ENCODE measurements at places on chromosomes 3 and 15. TPM values are rescaled to one million over a fixed set of nuclear protein-coding genes. Genes with fewer than 3 reads are reported as not detected.

The CCK gene
- total RNA-seq, result not detected

The ALG1L2 gene
- 3.0 TPM for total RNA-seq

The ITGB5 gene
- total RNA-seq, result 1.8 TPM

The ITIH3 gene
- 0.23 TPM for total RNA-seq

The ANKUB1 gene
- not detected for total RNA-seq

The IGSF11 gene
- 0.54 TPM for total RNA-seq

The CHL1 gene
- total RNA-seq, result 0.18 TPM

The TTLL13 gene
- total RNA-seq, result 0.47 TPM

The SCG3 gene
- total RNA-seq, result 0.16 TPM

The SCN11A gene
- total RNA-seq, result 0.08 TPM

GRCh38 chr3:135918600-135918999 is 46.9 kb upstream of the PPP2R3A start:
- DNase-seq, result no peak

DNA sequence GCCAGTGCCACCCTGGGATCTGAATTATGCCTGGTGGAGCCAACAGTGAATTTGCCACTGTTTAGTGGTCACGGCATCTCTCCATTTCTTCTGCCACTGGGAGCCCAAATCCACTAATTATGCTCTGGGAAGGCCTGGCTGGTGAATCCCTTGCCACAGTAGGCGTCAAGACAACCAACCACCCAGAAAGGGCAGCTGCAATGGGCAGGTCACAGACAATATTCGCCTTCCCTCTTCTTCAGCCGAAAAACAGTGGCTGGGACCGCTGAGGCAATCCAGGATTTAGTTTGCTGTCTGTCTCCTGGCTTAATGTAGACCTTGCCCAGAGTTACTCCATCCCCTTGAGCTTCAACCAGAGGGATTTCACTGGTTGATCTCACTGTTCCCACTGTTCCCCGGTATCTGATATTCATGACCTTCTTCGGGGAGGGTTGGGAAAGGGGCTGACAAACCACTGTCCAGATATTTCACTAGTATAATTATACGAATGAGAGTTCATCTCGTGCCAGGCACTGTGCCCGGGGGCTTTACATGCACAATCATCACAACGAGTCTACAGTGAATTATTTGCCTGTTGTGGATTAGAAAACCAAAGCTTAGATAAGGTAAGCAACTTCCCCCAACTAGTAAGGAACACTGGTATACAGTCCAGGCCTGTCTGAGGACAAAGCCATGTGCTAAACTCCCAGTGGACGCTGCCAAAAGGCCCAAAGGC is 49.9 kb upstream of the RAB6B start:
- no peak for DNase-seq

GRCh38 chr15:80712956-80713355 is 17.8 kb downstream of the ABHD17C start:
- DNase-seq, result no peak

GRCh38 chr3:152056481-152056880 is 183.0 kb downstream of the SUCNR1 start:
- no peak for DNase-seq

- DNase-seq, result no peak
Observed at GRCh38 chr3:8573342-8573926, 71.2 kb downstream of the SSUH2 start.

GRCh38 chr3:11154953-11155325 is 646 bp downstream of the HRH1 start:
- DNase-seq, result no peak

- no peak for DNase-seq
Observed at GRCh38 chr15:50126072-50126471, 7.0 kb upstream of the ATP8B4 start.

DNA sequence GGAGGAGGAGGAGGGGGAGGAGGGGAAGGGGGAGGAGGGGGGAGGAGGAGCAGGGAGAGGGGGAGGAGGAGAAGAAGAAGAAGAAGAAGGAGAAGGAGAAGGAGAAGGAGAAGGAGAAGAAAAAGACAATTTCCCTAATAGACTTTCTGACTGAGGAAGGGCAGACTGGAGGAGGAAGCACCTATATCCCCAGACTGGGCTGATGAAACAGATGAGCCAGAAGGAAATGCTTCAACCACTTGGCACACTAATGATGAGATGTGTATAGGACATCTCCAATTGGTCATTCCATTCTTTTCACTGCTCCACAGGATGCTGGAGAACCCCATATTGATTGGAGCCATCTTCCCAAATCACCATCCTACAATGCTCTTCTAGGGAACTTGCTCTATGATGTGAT is 69.9 kb downstream of the LYZL4 start:
- DNase-seq, result no peak

DNA sequence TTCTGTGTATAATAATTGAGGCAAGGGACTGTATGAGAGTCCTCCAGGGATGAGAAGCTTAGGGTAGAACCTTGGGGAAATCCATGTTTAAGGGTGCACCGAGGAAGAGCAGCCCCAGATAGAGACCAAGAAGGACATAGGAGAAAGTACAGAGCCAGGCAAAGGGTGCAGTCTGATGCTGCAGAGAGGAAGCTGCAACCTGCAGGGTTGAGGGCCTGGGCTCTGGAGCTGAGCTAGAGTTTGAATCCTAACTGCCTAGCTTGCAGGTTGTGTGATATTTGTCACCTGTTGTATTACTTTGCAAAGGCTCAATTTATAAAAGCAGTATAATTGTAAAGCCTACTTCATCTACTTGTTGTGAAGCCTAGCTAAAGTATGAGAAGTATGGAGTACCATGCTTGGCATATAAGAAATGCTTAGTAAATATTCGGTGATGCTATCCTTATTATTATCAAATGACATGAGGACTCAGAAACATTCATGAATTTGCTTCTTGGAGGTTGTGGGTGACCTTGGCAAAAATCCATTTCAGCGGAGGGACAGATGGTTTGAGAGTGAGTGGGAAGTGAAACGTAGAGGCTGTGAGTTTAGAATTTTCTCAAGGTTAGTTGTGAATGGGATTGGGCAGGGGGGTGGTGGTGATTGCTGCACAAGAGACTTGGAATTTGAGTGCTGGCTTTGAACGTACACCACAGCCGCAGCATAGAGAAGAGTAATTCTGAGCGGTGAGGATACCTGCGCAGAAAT is 43.8 kb downstream of the PLCL2 start:
- no peak for DNase-seq

DNA sequence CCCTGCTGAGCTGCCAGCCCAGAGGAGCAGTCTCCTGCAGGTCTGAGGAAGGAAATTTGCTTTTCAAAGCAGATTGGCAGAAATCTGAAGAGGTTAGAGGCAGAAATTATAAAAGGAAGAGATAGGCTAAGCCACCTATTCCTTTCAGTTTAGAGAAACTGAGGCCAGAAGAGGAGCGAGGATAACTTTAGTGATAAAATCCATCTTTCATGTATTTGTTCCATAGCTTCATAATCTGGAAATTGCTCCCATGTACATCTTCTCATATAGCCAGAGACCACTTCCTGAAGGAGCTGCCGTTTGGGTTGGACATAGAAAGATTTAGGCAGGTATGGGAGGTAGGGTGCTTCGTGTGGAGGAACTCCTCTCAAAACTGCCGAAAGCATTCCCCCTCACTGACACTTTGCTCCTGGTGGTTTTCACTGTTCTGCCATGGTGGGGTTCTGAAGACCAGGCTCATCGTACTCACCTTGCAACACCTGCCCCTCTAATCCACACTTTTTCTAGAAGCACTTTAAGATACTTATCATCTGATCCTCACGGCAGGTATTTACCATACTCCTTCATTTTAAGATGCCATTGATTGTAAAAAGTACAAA is 670 bp upstream of the ACAP2 start:
- no peak for DNase-seq

- DNase-seq, result no peak
Observed at GRCh38 chr3:197424266-197424665, 125.9 kb upstream of the DLG1 start.

DNA sequence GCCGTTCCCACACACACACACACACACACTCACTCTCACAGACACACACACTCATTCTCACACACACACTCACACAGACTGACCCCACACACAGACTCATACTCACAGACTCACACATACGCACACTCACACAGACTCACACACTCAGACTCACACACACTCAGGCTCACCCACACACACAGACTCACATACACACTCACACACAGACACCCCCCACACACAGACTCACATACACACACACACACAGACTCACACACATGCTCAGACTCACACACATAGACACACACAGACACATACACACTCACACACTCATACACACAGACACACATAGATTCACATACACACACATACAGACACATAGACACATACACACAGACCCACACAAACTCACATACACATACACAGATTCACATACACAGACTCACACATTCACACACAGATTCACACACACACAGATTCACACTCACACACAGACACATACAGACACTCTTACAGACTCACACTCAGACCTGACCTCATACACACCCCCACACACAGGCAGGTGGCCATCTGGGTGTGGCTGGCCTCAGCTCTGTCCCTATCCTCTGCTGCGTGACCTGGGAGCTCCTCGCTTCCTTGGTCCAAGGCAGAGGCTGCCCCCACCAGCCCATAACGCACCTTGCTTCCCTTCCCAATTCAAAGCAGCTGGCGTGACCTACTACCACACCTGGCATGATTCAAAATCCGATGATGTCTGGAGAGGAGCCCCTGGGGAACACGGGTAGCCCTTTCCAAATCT is 1.9 kb downstream of the C3orf22 start:
- DNase-seq, result no peak

GRCh38 chr3:105594219-105594618 is 227.5 kb downstream of the ALCAM start:
- DNase-seq, result no peak

DNA sequence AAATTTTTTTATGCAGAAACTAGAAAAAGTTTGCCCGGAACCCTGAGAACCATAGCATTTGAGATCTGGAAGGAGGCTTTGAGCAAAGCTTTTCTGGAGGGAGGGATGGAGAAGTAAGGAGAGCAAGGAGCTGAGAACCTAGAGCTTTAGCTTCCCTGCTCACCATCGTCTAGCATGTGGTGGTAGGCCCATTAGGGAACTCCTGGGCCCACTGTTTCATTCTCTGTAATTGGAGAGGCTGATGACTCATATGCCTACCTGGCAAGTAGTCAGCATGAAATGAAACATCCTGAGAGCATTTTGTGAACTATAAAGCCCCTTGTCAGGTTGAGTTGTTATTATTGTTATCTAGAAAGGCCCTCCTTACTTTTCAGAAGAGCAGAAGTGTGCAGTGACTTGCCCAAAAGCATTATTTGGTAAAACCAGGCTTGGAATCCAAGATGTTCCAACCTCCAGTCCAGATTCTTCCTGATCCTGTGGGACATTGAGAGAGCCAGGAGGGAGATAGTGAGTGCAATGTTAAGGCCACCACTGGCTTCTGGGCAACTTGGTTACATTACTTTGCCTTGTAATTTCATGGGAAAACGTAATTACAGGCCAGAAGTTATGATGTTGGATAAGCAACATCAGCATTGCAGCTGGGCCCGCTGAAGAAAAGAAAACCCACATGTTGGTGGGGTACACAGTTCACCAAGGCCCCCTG is 104.5 kb upstream of the BFSP2 start:
- DNase-seq, result no peak

- no peak for DNase-seq
Observed at GRCh38 chr15:38893925-38894242, 329.3 kb upstream of the RASGRP1 start.

GRCh38 chr15:85750319-85751290 is 44.1 kb downstream of the KLHL25 start:
- no peak for DNase-seq

GRCh38 chr3:66403323-66403990 is 97.4 kb downstream of the LRIG1 start:
- DNase-seq, result no peak

DNA sequence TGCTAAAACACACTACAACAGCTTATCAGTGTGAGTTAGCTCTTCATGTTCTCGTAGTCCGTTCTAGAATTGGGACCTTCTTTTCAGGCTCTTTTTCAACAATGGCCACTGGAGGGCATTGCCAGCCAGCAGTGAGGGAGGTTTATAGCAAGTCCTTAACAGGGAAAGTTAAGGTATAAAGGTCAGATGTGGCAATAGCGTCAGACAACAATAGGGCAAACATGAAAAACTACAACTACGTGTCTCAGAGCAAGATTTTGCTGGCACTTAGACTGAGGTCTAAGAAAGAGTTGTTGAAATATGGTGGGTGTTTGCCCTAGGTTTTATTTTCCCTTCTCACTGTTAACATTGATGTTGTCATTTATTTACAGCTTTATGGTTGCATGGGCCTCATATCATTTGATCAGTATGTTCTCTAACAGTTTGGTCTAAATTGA is 161.4 kb downstream of the GMNC start:
- DNase-seq, result no peak

GRCh38 chr3:120170223-120170622 is 76.0 kb upstream of the GSK3B start:
- DNase-seq, result no peak

- DNase-seq, result no peak
Observed at GRCh38 chr3:196726788-196727675, 12.6 kb upstream of the PAK2 start.

DNA sequence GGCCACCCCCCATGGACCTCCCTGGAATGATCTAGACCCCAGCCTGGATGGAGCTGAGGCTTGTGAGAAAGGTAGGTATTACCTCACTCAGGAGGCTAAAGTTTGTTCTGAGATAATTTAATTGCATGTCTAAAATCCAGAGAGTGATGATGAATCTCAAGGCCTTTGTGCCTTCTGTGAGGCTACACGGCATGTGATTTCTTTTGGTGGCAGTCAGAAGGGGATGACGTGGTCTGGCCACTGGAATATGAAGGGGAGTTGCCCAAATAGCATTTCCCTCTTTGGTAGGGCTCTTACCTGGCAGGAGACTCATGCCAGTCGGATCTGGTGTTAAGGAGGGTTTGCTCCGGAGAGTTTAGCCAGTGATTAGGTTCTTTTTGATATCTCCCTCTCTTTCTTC is 2.5 kb downstream of the BAHD1 start:
- no peak for DNase-seq

DNA sequence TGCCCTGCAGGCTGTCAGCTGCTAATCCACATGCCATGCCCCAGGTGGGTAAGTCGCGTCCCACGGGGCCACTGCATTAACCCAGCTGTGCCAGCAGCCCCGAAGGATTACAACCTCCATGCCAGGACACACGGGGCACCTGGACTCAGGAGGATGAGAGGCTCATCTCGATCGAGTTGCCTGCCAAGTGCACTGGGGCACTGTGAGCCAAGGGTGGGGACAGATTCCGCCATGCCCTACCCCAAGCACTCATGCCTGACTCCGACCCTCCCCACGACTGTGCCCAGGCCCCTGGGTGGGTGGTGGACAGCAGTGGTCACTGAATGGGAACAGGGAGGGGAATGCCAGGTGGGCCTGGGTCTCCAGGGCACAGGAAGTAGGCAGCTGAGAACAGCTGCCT is 20.7 kb upstream of the SNRPA1 start:
- DNase-seq, result no peak

- DNase-seq, result no peak
Observed at GRCh38 chr15:57312006-57312317, 64.3 kb upstream of the CGNL1 start.

Data from T-cell (primary cell).